Activated T-cell treated with anti-CD3 and anti-CD28 coated beads, Interleukin-2, amount 50 U/mL, for 4 hours (primary cell): ENCODE measurements at places on chromosomes 1 and 21. TPM values are rescaled to one million over a fixed set of nuclear protein-coding genes. Genes with fewer than 3 reads are reported as not detected.

The PLA2G4A gene
- total RNA-seq: 0.81 TPM

The PSRC1 gene
- total RNA-seq: 0.51 TPM

The EXTL1 gene
- not detected for total RNA-seq

The TRIM67 gene
- total RNA-seq: not detected

The CCDC190 gene
- total RNA-seq: not detected

The METTL13 gene
- 83.3 TPM for total RNA-seq

The SPRR2E gene
- not detected for total RNA-seq

The LCE3D gene
- not detected for total RNA-seq

The EVI5 gene
- 32.9 TPM for total RNA-seq

The SYT6 gene
- total RNA-seq: not detected

The RAB7B gene
- 0.05 TPM for total RNA-seq

The SMCP gene
- total RNA-seq: not detected

The MMP23B gene
- total RNA-seq: 0.98 TPM

The SLC35E2B gene
- total RNA-seq: 20.2 TPM

The PLPPR5 gene
- not detected for total RNA-seq

The NUF2 gene
- total RNA-seq: 6.7 TPM

The CD1D gene
- total RNA-seq: not detected

The FCMR gene
- total RNA-seq: 41.7 TPM

The EPS8L3 gene
- total RNA-seq: not detected

The LINGO4 gene
- 0.08 TPM for total RNA-seq

The PLD5 gene
- not detected for total RNA-seq

The PTBP2 gene
- 8.3 TPM for total RNA-seq

The DNAH14 gene
- 0.41 TPM for total RNA-seq

The S100A1 gene
- total RNA-seq: not detected

The GFI1 gene
- total RNA-seq: 99.4 TPM

The AGMAT gene
- total RNA-seq: 23.1 TPM

The APCS gene
- total RNA-seq: not detected

The LORICRIN gene
- total RNA-seq: not detected

The LRRC53 gene
- not detected for total RNA-seq

The SPATA21 gene
- total RNA-seq: not detected

The UTS2 gene
- total RNA-seq: not detected
